ENCODE measurements at places on chromosomes 16 and 17.

- H3K4me1 ChIP-seq: peaks cover 9% of the 10 kb centered on the region
- H3K36me3 ChIP-seq: no peaks in the 10 kb centered on the region
- peak overlapping the region; percentile 35 for H3K27ac ChIP-seq
- peak; percentile 53 for DNase-seq
- no peaks in the 10 kb centered on the region for H3K27me3 ChIP-seq
Observed at GRCh38 chr16:81612351-81613163, 166.5 kb upstream of the PLCG2 start.

DNA sequence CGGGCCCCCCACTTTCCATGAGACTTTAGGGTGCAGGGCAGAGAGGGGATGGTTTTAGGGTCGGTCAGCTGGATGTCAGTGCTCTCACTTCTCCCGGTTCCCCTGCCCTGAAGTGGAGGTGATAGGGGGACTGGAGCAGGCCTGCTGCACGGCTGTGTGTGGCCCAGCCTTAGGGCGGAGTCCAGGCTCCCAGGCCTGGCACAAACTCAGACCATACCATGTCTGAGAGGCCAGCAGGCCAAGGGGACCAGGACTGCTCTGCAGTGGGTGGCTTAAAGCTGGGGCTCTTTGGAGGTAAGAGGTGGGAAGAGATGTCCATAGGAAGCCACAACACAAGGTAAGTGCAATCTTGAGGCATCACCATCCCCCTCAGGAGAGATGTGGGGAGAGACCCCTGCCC is 8.3 kb downstream of the TFAP4 start:
- H3K27ac ChIP-seq: no peak overlapping the region
- no peak overlapping the region for H3K4me3 ChIP-seq
- H3K36me3 ChIP-seq: no peaks in the 10 kb centered on the region

DNA sequence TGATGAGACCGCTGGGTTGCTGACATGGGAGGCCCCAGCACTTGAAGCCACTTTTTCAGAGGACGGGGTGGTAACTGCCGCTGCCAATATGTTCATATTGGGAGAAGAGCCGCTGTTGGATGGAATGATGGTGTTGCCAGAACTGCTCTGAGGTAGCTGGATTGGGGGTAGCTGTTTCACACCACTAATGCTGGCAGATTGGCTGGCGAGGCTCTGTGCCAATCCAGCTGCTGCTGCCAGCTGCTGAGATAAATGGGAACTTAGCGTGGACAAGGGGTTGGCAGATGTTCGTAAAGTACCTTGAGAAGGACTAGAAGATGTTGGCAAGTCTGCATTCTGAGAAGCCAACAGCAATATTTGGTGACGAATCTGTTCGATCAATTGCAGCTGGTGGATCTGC is 10.0 kb downstream of the SALL1 start:
- H3K36me3 ChIP-seq: no peaks in the 10 kb centered on the region
- H3K27me3 ChIP-seq: peaks cover 4% of the 10 kb centered on the region
- no peak overlapping the region for H3K27ac ChIP-seq
- no peak for DNase-seq

DNA sequence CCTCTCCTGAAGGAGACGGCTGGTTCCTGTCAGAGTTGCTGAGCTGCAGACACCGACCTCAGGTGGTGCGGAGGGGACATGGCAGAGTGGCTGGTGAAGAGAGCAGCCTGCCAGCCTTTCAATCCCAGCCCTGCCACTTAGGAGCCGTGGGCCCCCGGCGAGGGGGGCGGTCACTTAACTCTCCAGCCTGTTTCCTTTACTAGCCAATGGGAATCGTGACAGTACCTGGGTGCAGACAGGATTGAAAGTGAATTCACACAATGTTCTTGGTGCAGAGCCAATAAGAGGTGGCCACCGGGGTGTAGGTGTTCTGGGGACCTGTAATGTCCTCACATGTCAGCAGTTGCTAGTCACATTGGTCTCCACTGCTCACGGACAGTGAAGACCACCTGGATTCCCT is 13.5 kb downstream of the ACE start:
- H3K27me3 ChIP-seq: no peaks in the 10 kb centered on the region
- H3K4me1 ChIP-seq: no peaks in the 10 kb centered on the region
- H3K36me3 ChIP-seq: no peaks in the 10 kb centered on the region
- H3K4me3 ChIP-seq: no peak overlapping the region
- DNase-seq: no peak
- H3K27ac ChIP-seq: no peak overlapping the region

DNA sequence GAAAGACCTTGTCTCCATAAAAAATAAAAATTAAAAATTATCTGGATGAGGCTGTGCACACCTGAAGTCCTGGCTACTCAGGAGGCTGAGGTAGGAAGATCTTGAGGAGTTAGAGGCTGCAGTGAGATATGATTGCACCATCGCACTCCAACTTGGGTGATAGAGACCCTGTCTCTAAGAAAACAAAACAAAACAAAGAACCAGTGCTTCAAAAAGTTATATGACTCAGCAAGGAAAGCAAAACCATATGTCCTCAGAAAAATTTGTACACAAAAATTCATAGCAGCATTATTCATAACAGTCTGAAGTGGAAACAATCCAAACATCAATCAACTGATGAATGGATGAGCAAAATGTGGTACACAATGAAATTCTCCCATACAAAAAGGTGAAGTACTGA is 48.9 kb downstream of the SLFN5 start:
- no peak for DNase-seq
- no peak overlapping the region for H3K4me3 ChIP-seq
- H3K27me3 ChIP-seq: no peaks in the 10 kb centered on the region
- H3K4me1 ChIP-seq: no peaks in the 10 kb centered on the region

GRCh38 chr16:49661465-49662187 is 194.3 kb downstream of the ZNF423 start:
- no peak for DNase-seq
- no peaks in the 10 kb centered on the region for H3K4me1 ChIP-seq
- no peak overlapping the region for H3K27ac ChIP-seq
- H3K27me3 ChIP-seq: no peaks in the 10 kb centered on the region
- H3K36me3 ChIP-seq: no peaks in the 10 kb centered on the region
- H3K4me3 ChIP-seq: no peak overlapping the region

- H3K27me3 ChIP-seq: no peaks in the 10 kb centered on the region
- no peak overlapping the region for H3K27ac ChIP-seq
- H3K4me3 ChIP-seq: no peak overlapping the region
- no peak for DNase-seq
Observed at GRCh38 chr16:79537584-79537983, 63.0 kb downstream of the MAF start.

- DNase-seq: no peak
- no peak overlapping the region for H3K4me3 ChIP-seq
- H3K36me3 ChIP-seq: no peaks in the 10 kb centered on the region
- no peaks in the 10 kb centered on the region for H3K27me3 ChIP-seq
- no peaks in the 10 kb centered on the region for H3K4me1 ChIP-seq
- H3K27ac ChIP-seq: no peak overlapping the region
Observed at GRCh38 chr17:56274491-56274890, 121.2 kb downstream of the ANKFN1 start.

GRCh38 chr17:62676952-62677596 is 49.6 kb downstream of the MRC2 start:
- no peak for DNase-seq
- no peaks in the 10 kb centered on the region for H3K36me3 ChIP-seq
- no peak overlapping the region for H3K27ac ChIP-seq
- H3K4me3 ChIP-seq: no peak overlapping the region
- H3K4me1 ChIP-seq: no peaks in the 10 kb centered on the region
- no peaks in the 10 kb centered on the region for H3K27me3 ChIP-seq

DNA sequence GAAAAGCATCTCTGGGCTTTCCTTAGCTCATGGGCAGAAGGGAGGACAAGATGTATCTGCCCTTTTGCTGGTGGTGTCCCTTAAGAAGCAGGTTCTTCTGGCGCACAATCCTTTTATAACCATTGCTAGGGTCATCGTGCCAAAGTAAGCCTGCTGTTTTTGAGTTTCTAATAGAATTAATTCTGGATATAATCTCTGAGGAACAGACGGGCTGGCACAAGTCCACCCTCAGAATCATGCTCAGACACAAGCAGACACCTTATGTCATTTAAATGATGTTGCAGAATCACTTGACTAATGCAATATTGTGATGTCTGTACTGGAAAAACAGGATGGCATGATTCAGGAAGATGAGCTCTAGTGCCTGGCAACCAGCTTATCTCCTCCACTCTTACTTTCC is 18.8 kb upstream of the MMD start:
- DNase-seq: no peak
- no peak overlapping the region for H3K4me3 ChIP-seq
- no peaks in the 10 kb centered on the region for H3K36me3 ChIP-seq
- H3K4me1 ChIP-seq: no peaks in the 10 kb centered on the region
- no peaks in the 10 kb centered on the region for H3K27me3 ChIP-seq

DNA sequence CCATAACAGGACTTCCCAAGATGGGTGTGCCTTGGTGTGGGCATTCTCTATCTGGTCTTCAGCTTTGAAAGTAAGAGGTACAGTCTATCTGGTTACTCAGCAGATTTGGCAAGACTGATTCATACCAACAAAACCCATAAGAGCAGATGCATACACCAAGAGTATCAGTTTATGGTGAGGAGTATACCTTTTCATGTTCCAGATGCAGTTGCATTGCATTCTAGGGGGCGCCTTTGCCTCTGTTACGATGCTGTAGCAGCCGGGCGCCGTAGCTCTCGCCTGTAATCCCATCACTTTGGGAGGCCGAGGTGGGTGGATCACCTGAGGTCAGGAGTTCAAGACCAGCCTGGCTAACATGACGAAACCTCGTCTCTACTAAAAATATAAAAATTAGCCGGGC is 31.1 kb upstream of the CARMIL2 start:
- H3K27ac ChIP-seq: no peak overlapping the region
- DNase-seq: no peak
- no peaks in the 10 kb centered on the region for H3K36me3 ChIP-seq

DNA sequence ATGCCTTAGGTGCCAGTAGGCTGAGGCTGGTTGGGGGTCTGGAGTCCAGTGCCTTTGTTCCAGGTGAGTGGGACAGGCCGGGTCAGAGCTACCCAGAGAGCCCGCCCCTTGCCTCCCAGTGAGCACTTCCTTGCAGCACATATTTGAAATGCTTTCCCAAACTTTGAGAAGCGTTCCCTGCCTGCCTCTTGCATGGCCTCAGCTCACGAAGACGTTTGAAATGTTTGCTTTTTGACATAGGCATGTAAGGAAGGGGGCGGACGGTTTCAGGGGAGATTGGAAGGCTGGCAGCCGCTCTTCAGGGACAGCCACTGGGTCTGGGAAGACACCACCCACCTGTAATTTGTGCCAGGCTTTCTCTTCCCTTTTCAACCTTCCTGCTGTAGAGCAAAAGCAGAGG is 5.1 kb upstream of the FOXL1 start:
- H3K4me3 ChIP-seq: no peak overlapping the region
- peaks cover 43% of the 10 kb centered on the region for H3K27me3 ChIP-seq
- H3K36me3 ChIP-seq: no peaks in the 10 kb centered on the region
- no peaks in the 10 kb centered on the region for H3K4me1 ChIP-seq

DNA sequence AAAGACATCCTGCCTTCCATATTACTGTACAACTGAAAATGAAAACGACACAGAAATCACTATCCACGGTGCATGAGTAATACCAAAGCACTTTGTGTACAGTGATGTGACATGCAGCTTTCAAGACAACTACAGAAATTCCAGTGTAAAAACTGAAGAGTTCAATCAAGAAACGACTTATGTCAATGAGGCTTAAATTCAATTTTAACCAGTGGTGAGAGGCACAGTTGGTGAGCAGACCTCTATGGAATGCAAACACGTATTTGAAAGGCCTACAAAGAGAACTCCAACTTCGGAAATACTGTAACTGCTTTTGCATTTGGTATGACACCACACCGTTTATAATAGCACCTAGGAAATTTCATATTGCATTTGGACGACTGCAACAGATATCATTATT is 87.6 kb downstream of the USP31 start:
- no peaks in the 10 kb centered on the region for H3K27me3 ChIP-seq
- no peaks in the 10 kb centered on the region for H3K36me3 ChIP-seq
- DNase-seq: no peak
- H3K4me1 ChIP-seq: no peaks in the 10 kb centered on the region

DNA sequence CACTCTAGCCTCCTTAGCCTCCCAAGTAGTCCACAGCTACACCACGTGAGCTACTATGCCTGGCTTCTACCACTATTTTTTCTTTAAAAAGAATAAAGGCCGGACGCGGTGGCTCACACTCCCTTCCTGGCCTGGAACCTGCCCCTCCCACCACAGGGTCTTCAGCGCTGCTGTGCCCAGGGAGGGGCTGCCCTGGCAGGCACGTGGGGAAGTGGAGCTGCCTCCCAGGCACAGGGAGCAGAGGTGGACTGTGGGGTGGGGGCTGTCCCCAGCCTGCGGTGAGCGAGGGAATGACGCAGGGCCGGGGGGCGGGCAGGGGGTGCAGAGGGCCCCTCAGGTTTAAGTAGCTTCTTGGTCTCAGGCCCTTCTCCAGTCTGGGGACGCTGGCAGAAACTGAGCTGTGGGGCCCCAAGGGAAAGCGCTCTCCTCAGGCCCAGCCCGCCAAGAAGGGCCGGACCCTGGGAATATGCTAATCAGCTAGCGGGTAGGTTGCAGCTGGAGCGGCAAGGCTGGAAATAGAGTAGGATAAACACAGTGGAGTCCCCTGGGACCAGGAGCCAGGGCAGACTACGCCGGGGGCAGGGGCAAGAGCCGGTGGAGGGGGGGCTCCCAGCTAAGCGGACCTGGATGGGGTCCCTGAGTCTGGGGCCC is 46.8 kb downstream of the TIMM22 start:
- peaks cover 4% of the 10 kb centered on the region for H3K4me1 ChIP-seq
- no peak for DNase-seq
- H3K4me3 ChIP-seq: no peak overlapping the region
- no peaks in the 10 kb centered on the region for H3K36me3 ChIP-seq
- H3K27me3 ChIP-seq: no peaks in the 10 kb centered on the region

DNA sequence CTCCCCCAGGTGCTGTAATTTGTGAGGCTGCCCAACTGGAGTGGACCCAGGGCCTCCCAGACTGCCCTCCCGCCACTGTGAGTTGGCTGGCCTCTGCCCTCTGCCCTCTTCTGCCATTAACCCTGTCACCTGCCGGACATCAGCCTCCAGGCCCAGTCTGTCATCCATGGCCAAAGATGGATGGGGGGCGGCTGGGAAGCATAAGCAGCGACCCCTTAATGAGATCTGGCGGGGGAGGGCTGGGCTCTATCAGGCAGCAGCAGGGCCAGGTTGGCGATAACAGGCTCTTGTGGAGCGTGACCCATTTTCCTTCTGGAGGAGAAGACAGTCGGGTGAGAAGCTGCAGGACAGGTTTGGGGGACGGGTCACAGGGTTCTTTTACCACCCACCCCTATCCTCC is 25.3 kb downstream of the CDK5RAP3 start:
- H3K4me3 ChIP-seq: no peak overlapping the region
- H3K27ac ChIP-seq: no peak overlapping the region
- no peak for DNase-seq
- H3K4me1 ChIP-seq: no peaks in the 10 kb centered on the region

DNA sequence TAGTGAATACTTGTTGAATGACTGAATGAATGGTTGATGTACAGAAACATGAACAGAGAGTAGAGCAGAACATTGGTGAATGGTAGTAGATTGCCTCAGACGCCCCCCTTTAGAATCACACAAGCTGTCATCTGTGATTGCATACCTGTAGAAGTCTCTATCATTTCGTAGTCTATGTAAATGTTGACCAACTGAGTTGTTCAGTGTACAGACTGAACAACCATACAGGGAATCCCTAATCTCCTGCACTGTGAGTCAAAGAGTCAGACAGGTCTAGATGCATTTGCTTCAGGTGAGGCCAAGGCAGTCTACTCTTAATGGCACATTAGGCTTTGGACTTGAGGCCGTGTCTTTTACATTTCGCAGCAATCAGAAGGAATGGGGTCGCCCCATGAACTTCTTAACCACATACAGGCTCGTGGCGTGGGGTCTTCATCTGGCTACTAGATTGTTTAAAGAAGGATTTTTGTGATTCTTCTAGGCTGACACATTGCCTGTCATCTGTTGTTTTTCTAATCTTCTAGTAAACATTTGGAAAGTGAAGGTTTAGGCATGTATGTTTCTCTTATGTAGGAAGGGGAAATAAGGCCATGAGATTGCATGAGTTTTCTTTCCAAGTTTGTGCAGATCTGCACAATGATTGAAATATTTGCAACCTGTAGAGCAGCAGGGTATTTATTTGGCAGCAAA is 157.4 kb downstream of the WWOX start:
- DNase-seq: no peak
- H3K27ac ChIP-seq: no peak overlapping the region
- H3K4me3 ChIP-seq: no peak overlapping the region

All from prostate gland (tissue), 2 donors.